ENCODE measurements at places on chromosomes 6 and 20. TPM values are rescaled to one million over a fixed set of nuclear protein-coding genes. Genes with fewer than 3 reads are reported as not detected.

SYNGAP1 gene
- 6.4 TPM for total RNA-seq

GRCh38 chr6:53361549-53362031, 12.8 kb upstream of the ELOVL5 start:
- DNase-seq: no peak

DNA sequence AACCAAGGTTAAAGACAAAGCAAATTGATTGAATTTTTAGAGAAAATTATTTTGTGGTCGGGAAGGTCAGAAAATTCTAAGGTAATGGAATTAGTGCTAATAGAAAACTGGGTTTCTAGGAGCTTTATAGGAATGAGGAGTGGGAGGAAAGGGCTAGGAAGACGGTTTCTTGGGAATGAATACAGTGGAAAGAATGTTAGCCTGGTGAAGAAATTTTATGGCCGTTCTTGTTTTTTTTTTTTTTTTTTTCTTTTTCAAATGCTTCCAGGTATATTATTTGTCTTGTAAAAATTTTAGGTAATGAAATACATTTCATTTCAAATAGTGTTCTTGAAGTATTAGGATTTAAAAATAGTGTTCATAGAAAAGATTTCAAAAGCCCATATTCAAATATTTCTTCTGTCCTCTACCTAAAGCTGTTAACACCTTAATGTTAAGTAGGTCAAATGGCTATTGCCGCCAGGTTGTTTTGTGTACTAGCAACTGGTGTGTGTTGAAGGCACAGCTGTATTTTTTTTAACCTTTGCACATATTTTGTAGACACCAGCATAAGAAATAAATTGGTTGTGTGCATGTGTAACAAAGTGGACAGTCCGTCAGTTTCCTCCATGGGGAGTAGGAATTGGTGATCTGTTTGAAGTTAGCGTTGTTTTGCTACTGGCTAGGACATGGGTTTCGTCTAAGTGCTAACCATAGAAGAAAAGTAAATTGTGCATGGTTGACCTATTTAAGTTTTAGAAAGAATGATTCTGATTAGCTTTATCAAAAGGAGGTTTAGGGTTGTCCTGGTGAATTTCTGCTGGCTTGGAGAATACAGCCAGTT, 32.3 kb downstream of the AFDN start:
- DNase-seq: peak; percentile 29

GRCh38 chr20:62065674-62066338, at the start of gene TAF4:
Gene TAF4 (minus strand): TSS chr20:62065881. CDS start chr20:62065810, 71 bp downstream.
- peak; percentile 70 for DNase-seq

GRCh38 chr6:16434885-16435284, 196.5 kb downstream of the GMPR start:
- DNase-seq: no peak

RAD21L1 gene
- not detected for total RNA-seq

DNA sequence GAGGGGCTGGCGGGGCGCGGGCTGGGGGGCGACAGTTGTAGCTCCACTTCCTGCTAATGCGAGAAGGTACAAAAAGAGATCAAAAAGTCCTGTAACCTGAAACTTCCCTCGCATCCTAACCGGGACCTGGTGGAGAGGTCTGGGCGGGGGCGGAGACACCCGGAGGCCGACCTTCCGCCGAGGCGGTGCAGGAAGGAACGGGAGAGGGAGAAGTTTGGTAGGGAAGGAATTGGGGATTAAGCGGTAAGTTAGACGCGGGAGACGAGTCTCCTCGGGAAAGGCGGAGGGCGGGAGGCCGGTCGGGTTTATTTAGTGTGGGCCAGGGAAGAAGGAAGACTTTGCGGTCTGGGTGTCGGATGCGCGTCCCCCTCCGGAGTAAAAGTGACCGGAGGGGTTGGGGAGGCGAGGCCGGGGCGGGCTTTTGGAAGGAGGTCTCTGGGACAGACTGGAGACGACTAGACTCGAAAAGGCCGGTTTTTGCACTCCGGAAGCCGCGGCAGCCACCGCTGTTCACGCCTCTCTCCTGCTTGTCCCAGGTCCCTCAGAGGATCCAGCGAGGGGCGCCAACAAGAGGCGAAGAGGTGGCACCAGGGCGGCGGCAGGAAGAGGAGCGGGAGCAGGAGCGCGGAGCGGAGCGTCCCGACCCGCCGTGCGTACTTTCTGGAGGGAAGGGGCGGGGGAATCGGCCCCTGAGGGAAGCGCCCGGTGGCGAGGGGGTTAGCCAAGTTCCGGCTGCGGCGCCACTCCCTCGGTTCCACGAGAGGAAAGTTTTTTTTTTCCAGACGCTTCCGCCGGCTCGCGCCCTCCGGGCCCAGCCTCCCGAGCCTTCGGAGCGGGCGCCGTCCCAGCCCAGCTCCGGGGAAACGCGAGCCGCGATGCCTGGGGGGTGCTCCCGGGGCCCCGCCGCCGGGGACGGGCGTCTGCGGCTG, 734 bp downstream of the TPBG start:
- DNase-seq: peak; percentile 73

CLDN20 gene
- not detected for total RNA-seq

AIF1 gene
- not detected for total RNA-seq

NAPB gene
- 9.5 TPM for total RNA-seq

DNA sequence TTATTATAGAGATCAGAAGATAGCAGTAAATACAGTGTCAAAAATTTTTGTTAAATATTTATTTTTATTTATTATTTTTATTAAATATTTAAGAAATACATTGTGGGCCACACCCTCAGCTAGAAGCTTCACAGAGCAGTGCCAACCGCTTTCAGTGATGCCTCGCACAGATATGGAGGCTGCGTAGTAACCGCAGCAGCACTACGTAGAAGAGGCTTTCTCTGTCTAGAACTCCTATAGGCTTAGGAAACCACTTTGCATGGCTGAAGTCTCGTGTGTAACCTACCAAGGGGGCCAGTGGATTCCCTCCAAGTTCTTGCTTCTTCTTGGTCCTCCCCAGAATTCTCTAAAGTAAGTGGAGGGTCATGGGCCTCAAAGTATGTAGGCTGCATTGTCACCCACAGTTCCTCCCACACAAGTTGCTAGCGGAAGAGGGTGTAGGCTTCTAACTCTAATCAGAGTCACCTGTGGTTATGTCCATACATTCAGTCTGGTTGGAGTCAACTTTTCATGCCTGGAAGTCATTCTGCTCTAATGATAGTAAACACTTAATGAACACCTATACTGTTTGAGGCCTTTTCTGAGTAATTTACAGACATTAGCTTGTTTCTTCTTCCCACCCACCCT, 285.6 kb downstream of the CDKAL1 start:
- DNase-seq: no peak

DNA sequence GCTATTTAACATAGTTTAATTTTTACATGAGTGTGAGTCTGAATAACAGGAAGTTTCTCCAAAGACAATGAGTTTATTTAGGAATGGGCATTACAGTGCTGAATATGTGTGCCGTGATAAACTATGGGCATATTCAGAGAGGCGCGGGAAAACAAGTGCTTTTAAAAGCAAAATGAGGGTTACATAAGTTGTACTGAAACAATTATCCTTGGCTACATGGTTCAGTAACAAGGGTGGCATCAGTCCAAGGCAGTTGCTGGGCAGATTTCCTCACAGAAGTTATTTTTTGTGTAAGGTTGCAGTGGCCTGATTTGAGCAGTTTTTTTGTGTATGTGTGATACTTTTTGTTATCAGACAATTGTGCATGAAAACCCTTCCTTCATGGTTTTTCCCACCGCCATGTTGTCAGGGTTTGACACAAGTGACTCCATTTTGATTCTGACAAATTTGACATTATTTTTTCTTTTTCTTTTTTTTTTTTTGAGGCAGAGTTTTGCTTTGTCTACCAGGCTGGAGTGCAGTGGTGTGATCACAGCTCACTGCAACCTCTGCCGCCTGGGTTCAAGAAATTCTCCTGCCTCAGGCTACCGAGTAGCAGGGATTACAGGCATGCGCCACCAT, 22.3 kb upstream of the PXDC1 start:
- DNase-seq: peak; percentile 41

ZNF341 gene
- total RNA-seq: 1.3 TPM

DNA sequence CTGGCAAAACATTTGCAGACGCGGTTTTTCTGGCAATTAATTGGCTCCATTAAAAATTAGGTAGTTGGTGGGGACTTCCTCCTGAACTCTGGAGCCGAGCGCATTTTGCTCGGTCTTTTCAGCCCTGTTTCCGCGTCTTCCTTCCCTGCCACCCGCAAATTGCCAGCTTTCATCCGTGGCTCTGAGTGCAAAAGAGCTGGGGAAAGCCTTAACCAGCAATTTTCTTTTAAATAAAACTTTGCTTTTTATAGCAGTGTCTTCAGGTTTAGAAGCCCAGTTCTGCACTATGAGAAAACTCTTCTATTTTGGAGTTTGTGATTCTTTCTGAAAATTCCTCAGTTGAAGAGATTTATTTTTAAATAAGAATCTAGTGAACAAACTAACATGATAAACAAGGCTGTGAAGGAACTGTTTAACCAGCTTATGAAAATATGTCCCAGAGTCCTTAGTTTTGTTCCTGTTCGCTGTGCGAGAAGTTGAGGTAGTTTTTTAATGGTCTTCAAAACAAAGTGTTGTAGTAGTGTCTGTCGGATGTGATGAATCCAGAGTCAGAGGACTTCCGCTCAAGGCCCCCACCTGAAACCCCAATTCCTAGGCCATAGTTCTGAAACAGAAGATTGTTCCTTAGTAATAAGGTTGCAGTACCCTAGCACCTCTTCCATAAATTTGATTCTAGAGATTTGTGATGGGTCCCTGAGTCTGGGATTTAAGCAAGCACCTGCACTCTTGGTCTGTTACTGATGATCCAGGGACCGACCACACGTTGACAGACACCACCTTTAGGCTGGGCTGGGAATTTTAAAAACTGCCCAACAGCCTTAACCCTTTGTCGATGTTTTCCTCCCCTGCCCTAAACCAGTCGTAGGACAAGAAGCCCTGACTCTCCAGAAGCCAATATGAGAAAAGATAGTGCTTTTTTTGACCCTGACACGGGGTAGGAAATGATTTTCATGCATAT, 950 bp downstream of the KCTD20 start:
- peak; percentile 39 for DNase-seq

- DNase-seq: peak; percentile 69
Observed at GRCh38 chr6:25477006-25477590, 174.9 kb upstream of the SCGN start.

TREM1 gene
- not detected for total RNA-seq

DNA sequence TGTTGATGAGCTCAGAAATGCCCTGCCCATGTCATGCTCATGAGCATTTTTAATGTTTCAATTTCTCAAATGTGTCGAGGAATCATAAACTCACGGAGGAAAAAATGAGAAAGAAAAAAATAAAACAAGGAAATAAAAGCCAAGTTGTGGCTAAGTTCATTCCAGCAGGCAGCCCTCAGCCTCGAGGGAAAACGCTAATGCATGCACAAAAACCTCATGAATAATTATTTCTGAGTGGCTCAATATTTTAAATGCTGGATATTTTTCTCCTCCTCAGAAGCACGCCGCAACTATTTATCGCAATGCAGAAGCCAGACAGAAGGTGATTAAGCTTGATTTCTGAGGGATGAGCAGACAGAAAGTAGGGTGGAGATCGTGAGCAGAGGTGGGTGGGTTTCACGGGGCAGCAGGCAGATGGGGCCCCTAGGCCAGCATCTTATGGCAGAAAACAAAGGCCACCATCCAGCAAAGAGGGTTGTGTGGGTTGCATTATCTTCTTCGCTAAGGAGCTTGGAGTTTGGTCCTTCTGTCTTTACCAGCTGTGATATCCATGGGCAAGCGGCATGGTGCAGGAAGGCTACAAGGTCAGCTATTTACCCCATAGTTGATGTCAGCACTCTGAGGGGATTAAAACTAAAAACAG, 151.5 kb upstream of the LRFN2 start:
- no peak for DNase-seq
